ENCODE measurements at places on chromosomes 2 and 18.

GRCh38 chr2:213159768-213160167 lies 8.4 kb upstream of the IKZF2 start:
- DNase-seq = no peak

- no peak for DNase-seq
Measured at GRCh38 chr18:39741755-39742466, 2176.3 kb upstream of the CELF4 start.

DNA sequence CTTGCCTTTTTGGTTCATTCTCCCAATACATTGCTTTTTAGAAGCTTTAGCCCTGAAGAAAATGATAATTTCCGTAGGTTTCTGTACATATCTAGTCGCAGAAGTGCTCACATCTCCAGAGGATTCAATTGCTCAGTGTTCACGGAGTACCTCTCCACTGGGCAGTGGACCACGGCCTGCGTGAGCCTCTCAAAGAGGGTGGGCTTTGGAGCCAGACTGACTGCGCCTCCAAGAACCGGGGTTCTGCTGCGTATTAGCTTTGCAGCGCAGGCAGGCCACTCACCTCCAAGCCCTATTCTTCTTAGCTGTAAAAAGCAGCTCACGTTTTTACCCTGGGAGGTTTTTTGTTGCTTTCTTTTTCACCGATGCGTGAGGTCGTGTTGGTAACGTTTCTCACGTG lies 35.4 kb downstream of the NTSR2 start:
- no peak for DNase-seq

GRCh38 chr18:6120820-6121279 lies 225.5 kb upstream of the TMEM200C start:
- DNase-seq = no peak

All from cerebellar cortex (tissue), 1 donor.